NCI-H1048 (cell line): ENCODE measurements at places on chromosomes 5 and 9.

GRCh38 chr9:77731008-77731698 lies 83.0 kb upstream of the GNA14 start:
- no peak for DNase-seq

DNA sequence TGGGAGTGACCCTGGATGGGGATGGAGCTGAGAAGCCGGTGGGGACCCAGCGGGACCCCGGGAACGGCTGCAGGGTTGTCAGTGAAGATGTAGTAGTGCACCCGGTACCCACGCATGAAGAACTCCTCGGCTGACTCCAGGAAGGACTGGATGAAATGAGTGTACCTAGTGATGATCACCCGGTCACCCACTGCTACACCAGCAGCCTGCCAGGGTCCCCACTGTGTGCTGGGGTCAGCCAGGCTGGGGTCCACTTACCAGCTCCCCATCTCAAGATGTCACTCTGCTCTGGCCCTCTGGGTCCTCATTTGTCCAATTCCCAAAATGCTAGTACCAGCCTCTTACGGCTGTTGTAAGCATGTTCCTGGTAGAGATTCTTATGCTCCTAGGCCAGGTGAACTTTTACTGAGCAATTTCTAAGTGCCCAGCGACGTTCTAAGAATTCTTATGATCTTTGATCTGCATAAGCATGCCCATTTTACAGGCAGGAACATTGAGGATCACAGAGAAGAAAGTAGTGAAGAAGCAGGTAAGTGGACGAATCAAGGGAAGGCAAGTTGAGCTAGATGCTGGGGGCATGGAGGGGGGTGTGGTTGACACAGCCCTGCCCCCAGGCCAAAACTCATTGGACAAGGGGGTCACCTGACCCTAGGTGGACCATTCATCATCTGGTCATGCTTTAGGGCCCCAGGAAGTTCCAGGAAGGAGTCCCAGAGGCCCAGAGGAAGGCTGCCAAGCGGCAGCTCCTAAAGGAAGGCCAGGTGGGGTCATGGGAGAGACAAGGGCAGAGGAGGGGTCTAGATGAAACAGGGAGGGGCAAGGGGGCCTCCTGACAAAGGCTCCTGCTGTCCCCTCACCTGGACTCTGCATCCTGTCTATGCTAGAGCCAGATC lies 9.4 kb downstream of the GBGT1 start:
- no peak for DNase-seq

- no peak for DNase-seq
Observed at GRCh38 chr9:123129423-123129822, 96.0 kb downstream of the GPR21 start.

DNA sequence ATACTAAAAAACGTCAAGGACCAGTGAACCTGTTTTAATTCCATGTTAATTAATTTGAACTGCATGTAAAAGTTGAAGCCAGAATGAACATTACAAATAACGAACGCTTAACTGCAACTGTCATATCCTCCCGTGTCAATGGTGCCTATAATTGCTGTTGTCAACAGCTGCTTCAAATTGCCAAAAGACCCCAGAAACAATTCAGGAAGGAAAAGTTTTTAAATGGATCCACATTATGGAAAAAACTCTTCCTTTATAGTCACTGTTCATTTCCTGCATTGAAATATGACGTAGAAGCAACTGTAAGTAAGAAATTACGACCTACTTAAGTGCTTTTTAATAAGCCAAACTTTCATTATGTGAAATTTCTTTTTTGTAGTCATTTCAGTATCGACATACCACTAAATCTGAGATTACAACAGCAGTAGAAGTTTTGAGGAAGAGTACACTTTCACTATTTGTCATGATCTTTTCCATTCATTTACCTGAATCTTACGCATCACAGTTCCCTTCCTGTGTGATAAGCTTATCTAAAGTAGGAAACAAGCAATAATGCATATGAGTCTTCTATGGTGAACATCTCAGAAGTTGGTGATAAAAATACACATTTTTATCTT lies 37.8 kb downstream of the MEF2C start:
- no peak for DNase-seq

DNA sequence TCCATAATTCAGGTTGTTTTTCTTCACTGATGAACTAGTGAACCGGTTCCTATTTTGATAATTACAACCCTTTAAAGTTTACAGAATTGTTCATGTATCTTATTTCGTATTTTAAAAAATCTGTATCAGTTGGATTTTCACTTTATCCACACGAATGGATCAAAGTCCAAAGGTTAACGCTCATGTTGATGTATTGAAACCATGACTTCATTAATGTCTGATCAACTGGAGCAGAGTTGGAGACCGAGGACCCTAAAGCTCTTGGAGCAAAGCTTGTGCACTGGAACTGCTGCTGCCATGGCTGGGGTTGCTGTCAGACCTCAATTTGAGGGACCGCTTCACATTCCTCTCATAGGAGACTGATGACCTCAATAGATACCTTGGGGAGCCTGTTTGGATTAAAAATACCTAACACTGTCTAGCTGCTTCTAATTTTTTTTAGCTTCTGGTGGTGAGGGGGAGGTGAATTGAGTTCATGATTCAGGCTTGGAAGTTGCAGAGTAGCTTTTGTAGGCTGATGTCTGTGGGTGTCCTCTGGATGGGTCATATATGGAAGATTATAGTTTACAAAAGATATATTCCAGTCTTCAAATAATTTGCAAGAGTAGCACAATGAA lies 45.1 kb downstream of the KIAA1958 start:
- DNase-seq = no peak

- no peak for DNase-seq
Observed at GRCh38 chr5:92748072-92748676, 832.8 kb downstream of the NR2F1-AS1 start.

- DNase-seq = no peak
Observed at GRCh38 chr5:93584596-93585040, 1.6 kb downstream of the NR2F1 start.

DNA sequence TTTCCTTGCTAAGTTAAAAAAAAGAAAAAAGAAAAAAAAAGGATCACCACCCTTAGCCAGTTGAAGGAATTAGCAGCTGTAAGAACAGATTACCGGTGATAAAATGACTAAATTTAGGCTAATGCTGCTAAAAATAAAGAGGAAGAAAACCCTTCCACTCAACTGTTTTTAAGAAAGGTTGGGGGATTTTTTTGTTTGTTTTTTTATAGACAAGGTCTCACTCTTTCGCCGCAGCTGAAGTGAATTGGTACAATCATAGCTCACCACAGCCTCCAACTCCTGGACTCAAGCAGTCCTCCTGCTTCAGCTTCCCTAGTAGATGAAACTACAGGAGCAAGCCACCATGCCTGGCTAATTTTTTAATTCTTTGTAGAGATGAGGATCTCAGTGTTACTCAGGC lies 101.7 kb downstream of the SNCAIP start:
- no peak for DNase-seq

- DNase-seq = no peak
Observed at GRCh38 chr9:128253140-128253990, 22.4 kb downstream of the GOLGA2 start.

DNA sequence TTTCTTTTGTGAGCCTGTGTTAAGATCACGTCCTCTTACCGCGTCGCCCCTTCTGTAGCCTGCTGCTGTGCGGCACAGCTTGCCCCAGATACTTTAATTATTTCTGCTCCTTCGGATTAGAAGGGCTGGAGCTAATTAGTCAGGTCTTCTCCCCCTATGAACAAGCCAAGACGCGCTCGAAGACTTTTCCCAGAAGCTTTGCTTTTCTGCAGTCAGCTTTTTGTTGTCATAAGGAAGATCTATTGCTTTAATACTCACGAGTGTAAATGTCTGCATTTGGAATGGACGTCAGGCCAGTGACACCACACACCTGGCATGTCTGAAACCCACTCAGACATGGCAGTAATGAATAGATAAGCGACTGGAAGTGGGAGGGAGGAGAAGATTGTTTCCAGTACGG lies 37.0 kb downstream of the PRUNE2 start:
- no peak for DNase-seq

DNA sequence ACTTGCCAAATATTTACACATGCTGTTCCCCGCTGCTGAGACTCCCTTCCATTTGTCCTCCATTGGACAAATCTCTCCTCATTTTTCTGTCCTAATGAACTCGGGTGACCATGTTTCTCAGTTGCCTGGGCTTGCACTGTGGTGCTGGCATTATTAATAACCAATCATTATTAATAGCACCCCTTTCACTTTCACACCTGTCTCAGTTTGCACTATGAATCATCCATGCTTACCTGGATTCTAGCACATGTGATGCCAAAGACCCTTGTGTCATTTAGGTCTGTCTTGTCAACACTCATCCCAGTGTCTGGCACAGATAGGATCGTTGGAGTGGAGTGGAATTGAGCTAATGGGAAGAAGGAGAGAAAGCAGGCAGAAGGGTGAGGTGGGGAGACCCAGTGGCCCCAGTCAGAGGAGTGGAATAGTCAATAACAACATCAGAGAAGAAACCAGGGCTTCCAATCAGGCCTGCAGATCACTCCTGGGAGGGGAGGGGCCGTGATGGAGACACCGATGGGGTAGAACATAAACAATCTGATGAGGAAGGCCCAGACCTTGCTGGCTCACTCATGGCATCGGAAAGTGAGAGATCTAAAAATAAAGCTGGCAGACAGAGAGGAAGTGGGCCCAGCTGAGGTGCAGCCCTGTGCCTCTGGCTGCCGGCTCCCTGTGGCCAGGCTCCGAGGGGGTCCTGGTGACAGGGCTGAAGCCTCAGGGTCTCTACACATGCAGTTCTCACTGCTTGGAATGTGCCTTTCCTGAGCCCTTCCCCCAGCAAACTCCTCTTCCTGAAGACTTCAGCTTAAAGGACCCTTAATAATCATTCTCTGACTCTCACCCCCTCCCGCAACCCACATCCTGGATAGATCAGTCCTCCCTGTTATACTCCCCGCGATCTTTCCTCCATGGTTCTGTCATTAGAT lies 33.5 kb upstream of the CRB2 start:
- DNase-seq = no peak

- DNase-seq = no peak
Observed at GRCh38 chr9:133606708-133607025, 2.5 kb downstream of the FAM163B start.

DNA sequence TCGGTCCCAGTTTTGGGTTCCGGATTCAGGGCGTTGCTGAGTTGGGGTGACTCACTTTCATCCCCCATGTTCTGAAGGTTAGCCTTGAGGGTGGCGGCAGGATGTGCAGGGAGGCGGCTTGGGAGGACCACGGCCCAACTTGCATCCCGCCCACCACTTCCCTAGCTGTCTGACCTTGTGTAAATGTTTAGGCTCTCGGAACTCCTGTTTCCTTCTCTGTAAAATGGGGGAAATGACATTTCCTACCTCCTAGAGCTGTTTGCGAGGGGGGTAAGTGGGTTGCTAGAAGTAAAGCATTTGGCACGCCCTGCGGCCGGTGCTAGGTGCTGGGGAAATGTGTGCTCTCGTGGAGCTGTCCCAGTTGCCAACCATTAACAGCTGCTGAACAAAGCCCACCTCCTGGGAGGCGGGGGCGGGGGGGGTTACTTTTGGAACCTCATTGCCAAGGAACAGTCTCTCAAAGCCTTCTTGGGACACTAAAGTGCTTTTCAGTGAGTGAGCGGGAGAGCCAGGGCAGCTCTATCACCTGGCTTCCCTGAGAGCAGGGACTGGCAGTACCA lies 27.5 kb downstream of the PTGES2 start:
- no peak for DNase-seq

- DNase-seq = no peak
Observed at GRCh38 chr5:74540622-74541021, 99.9 kb downstream of the ENC1 start.

GRCh38 chr5:154568589-154568988 lies 90.6 kb upstream of the HAND1 start:
- DNase-seq = no peak

GRCh38 chr9:129278391-129279237 lies 100.6 kb upstream of the IER5L start:
- DNase-seq = no peak

DNA sequence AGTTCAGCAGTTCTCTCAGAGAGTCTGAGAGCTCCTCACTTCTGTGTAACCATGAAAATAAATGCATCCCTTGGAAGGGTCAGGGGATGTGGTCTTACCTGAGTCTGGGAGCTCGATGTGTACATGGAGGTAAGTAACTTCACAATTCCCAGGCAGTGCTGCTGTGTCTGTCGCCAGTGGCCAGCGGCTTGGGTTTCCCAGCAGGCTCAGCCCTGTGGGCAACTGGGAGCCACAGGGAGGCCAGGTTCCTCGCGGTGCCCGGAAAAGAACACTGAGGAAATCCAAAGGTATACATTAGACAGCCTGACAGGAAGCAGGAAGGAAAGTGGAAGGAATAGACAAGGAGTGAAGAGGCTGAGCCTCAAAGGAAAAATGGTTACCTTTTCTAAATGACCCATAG lies 62.2 kb downstream of the OSTF1 start:
- DNase-seq = no peak
